GM13976 (cell line): ENCODE measurements at places on chromosomes 2 and 18.

DNA sequence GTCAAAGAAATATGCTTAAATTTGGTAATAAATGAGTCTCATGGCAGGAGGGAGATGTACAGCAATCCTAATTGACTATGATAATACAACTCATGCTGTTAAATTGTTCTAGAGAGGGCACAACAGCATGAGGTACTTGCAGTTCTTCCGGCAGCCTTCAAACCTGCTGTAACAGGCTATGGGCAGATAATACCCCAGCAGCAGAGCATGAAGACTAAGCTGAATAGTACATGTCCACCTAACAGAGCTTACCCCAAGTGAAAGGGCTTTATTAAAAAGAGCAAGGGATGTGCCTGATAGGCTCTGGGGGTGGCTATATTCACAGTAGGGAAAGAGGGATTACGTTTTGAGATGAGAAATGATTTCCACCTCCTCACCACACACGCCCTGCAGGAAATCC, 28.9 kb downstream of the MRO start:
- DNase-seq = no peak

- DNase-seq = no peak
Observed at GRCh38 chr2:191012845-191013681, 908 bp downstream of the STAT1 start.

- DNase-seq = no peak
Observed at GRCh38 chr2:127107622-127107999, 657 bp upstream of the BIN1 start.

DNA sequence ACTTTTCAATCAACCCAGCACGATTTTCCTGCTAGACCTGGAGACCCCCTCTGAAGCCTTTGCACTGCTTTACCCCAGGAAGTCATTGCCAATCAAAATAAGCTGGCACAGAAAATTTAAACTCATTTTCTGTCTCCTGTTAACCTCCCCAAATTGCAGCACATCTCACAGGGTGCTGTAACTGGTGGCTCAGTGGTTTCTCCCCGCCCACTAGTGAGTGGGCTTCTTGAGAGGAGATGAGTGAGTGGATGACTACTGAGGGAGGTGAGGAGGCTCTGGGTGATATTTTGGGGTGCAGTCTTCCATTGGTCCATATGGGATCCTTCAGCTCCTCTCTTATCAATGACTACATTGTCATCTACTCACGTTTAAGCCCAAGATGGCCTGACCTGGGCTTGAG, 239.8 kb upstream of the HS6ST1 start:
- DNase-seq = no peak

- DNase-seq = peak; percentile 43
Observed at GRCh38 chr18:69898241-69898861, 49.3 kb downstream of the CD226 start.

DNA sequence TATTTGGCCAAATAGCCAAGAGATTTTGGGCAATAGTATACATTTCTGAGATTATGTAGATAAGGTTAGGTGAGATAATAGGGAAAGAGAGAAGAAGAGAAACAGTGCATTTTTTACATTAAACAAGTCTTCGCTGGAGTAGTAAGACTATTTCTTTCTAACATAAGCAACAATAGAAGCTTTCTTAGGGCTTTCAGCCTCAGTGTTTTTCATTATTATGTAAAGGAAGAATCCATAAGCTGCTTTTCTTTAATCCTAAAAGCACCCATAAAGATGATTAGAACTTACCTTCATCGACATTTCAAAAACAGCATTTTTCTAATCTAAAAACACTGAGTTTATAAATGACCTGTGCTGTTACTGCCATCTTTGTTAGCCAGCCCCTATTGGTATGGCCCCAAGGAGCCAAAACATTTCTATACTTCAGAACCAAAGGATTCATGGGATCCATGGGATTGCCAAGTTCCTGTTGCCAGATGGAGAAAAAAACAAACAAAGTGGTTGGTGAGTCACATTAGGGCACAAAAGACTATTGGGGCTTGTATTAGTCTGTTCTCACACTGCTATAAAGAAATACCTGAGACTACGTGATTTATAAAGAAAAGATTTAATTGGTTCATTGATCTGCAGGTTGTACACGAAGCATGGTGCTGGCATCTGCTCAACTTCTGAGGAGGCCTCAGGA, 88.2 kb downstream of the SCG2 start:
- no peak for DNase-seq

DNA sequence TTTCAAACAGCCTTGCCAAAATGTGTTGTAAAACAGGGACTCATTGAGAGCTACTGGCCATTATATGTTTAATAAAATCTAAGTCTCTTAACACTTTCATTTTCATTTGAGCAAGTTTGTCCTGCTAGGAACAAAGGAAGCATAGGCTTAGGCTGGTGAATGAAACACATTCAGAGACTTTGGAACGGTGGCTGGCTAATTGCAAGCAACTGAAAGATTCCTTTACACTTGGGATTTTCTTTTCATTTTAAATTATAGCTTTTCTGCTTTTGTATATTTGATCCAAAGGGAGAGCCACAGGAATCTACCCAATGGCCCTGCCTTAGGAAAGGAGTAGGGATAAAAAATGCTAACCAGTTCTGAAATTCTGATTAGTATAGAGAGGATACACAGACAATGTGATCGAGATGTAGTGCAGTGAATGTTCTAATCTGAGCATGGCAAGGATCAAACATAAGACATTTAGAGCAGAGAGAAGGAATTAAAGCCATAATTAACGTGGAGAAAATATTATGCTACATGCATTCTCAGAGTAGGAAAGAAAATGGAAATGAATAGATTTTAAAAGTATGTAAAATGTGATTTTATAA, 911.4 kb upstream of the SLC39A10 start:
- no peak for DNase-seq

DNA sequence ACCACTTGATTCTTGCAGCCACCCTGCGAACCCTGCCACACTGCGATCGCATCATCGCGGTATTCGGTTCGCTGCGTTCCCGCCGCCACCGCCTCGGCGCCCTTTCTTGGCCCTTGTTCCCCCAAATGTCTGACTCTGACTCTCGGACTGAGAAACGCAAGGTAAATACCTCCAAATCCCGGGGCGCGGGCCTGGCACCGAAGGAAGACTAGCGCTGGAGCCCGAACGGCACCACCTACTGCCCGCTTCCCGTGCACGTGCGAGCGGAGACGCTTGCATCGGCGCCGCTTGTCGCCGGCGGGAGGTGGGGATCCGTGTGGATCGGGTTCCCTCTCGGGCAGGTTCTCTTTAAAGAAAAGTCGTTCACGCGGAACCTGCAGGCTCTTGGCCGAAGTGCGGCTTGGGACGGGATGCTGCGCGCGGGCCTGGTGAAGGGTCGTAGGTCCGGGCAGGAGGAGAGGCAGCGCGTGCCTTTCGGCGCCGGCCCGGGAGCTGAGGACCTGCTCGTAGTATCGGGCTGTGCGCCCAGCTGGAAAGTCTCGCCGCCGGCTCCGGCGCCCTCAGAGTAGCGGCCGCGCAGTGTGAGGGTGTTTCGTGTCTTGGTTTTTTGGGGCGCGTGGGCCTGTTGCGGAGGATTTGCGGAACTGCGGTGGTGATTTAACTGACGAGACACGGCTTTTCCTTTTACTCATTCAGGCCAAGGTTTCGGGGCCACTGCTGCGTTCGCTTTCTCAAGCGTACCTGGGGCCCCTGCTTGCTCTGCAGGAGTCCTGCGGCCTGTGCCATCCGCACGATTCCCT, 514 bp downstream of the BCL2L11 start:
- DNase-seq = peak; percentile 53

DNA sequence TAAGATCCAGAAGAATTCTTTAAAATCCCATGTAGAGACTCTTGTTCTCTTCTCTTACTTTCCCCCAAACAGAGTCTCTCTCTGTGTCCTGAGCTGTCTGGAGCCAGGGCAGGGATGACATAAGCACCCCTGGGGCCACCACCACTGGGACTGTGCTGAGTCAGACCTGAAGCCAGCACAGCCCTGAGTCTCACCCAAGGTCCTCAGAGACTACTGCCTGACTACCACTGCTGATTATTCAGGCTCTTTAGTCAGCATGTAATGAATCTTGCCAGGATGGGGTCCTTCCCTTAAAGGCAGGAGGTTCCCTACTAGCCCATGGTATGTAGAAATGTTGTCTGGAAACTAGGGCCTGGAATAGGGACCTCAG, 34.9 kb upstream of the DYNC1I2 start:
- no peak for DNase-seq

DNA sequence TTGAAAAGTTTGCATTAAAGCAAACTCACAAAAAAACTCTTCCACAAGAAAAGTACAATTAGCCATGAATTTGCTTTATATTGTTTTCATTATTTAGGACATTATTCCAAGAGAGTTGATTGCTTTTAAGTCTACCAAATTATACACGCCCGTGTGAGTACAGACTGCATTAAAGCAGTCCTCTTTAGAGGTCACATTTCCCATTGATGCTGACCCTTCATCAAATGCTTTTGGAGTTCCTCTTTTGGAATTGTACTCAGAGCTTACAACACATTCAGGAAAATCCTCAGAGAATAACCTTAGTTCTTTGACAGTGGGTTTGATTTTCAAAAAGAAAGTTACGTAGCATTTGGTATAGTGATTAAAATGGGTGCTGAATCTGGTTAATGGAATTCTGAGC, 256.1 kb downstream of the CDH2 start:
- DNase-seq = no peak

- no peak for DNase-seq
Observed at GRCh38 chr2:189179570-189179950, at the start of gene COL5A2. TSS of gene COL5A2 (minus strand) at chr2:189179761. CDS start at chr2:189179604, 157 bp downstream.

DNA sequence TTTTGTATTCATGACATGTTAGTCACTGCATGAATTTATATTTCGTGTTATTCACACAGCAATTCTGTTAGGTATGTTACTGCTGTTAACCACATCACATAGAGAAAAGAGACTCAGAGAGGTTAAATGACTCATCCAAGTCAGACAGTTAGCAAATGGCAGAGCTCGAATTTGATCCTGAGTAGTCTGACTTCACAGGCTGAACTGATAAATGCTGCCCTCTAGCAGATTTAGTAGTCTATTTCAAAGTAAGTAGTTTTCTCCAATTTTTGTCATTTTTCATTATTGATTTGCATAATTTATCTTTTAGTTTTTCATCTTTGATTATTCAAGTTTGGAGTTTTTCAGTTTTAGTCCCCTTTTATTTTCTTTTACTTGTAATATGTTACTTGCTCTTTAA, 58.3 kb downstream of the WDR7 start:
- peak; percentile 54 for DNase-seq

DNA sequence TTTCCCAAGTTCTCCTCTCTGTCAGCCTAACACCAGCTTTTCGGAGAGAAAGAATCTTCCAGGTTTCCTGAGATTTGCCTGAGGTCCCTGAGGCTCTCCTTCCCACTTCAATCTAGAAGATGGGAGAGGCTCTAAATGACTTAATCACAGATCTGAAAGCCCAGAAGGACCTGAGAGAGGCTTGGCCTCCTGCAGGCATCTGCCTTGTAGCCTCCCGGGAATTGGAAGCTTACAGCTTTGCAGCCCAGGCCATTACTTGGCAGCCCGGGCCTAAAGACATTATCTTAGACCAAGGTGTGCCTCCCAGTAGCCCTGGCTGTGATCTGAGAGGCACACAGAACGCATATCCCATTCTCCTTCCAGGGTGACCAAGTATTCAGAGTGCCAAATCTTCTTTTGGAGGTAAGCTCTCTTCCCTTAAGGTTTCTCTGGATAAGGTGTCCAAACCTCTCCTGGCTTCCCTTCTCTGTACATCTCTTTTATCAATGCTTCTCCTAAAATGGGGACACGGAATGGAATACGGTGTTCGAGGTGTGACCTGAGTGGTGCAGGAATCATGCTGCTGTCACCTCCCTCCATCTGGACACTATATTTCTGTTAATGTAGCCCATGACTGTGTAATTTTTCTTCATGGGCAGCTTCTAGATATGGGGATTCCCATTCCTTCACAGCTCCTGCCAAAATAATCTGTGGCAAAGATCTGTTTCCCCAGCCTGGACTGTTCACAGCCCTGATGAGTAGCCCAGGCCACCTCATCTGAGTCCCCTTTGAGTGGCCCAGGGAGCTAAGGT, 16.0 kb downstream of the CTIF start:
- DNase-seq = no peak

GRCh38 chr18:72102412-72102811, 441.7 kb downstream of the CBLN2 start:
- DNase-seq = no peak

DNA sequence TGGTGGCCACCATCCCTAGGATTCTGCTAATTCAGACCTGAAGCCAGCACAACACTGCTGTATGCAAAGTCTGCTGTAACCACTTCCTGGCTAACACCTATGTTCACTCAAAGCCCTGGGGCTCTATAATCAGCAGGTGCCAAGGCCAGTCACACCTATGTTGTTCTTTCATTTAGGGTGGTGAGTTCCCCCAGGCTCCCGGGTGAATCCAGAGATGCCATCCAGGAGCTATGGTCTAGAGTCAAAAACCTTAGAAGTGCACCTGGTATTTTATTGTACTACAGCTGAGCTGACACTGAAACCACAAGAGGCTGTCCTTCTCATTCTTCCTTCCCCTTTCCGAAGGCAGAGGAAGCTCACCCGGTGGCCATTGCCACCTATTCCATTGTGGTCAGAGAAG, 46.2 kb upstream of the CCDC141 start:
- DNase-seq = no peak

GRCh38 chr18:25876330-25876948, 214.0 kb downstream of the SS18 start:
- DNase-seq = no peak

- DNase-seq = peak; percentile 93
Observed at GRCh38 chr2:75646583-75647425, at the start of gene MRPL19. TSS of gene MRPL19 (plus strand) at chr2:75646783. CDS start at chr2:75646808, 25 bp downstream.

- no peak for DNase-seq
Observed at GRCh38 chr18:2508155-2508554, 63.1 kb downstream of the METTL4 start.

- DNase-seq = no peak
Observed at GRCh38 chr2:118763797-118764196, 83.7 kb downstream of the EN1 start.

- peak; percentile 72 for DNase-seq
Observed at GRCh38 chr2:157404363-157404762, 39.5 kb downstream of the CYTIP start.

- peak; percentile 70 for DNase-seq
Observed at GRCh38 chr18:26621161-26622026, 73.0 kb upstream of the KCTD1 start.

GRCh38 chr2:132253496-132254305, 91.9 kb upstream of the ANKRD30BL start:
- DNase-seq = peak; percentile 17

DNA sequence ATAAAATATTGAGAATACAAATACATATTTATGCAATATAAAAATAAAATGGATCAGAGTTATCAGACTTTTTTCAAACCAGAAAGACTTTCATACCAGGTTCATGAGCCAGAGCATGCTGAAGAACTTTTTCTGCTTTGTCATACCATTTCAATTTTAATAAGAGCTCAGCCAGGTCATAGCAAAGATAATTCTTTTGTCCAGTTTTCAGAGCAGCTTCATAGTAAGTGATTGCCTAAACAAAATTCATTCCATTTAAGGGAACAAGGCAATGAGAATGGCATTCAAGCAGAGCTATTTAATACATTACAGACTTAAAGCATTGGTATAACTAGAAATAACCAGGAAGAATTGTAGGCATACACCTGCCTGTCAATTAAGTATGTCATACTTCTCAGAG, 42.3 kb downstream of the TTC21B start:
- DNase-seq = no peak

- no peak for DNase-seq
Observed at GRCh38 chr2:11701751-11702301, 31.8 kb upstream of the NTSR2 start.
